ENCODE measurements at places on chromosomes 2 and 18. TPM values are rescaled to one million over a fixed set of nuclear protein-coding genes. Genes with fewer than 3 reads are reported as not detected.

VWA3B gene
- not detected for total RNA-seq

SP100 gene
- total RNA-seq, result 28.6 TPM

COX7A2L gene
- total RNA-seq, result 147 TPM

UGT1A5 gene
- not detected for total RNA-seq

PAPOLG gene
- 9.1 TPM for total RNA-seq

NAT8 gene
- total RNA-seq, result not detected

OSBPL6 gene
- 9.2 TPM for total RNA-seq

LIMS3 gene
- not detected for total RNA-seq

ASB18 gene
- 0.03 TPM for total RNA-seq

RAB27B gene
- total RNA-seq, result 9.0 TPM

ERBB4 gene
- not detected for total RNA-seq

RNU2-63P gene
- not detected for total RNA-seq

MYO7B gene
- 0.29 TPM for total RNA-seq

GKN1 gene
- not detected for total RNA-seq

CXCR1 gene
- not detected for total RNA-seq

ANKRD53 gene
- total RNA-seq, result not detected

VIL1 gene
- 0.24 TPM for total RNA-seq

CACNB4 gene
- 0.15 TPM for total RNA-seq

UGT1A4 gene
- not detected for total RNA-seq

LAMA1 gene
- 0.17 TPM for total RNA-seq

UGT1A8 gene
- 0.07 TPM for total RNA-seq

TFCP2L1 gene
- 6.2 TPM for total RNA-seq

UGT1A10 gene
- 0.49 TPM for total RNA-seq

IL1B gene
- 0.13 TPM for total RNA-seq

CIB4 gene
- total RNA-seq, result 0.50 TPM

DPP4 gene
- total RNA-seq, result 0.69 TPM

KYNU gene
- total RNA-seq, result 276 TPM

KCNG3 gene
- 1.0 TPM for total RNA-seq

RESP18 gene
- not detected for total RNA-seq

PRKAG3 gene
- not detected for total RNA-seq

MRO gene
- 0.47 TPM for total RNA-seq

NPPC gene
- total RNA-seq, result not detected

GCA gene
- total RNA-seq, result 6.4 TPM

SPATA3 gene
- total RNA-seq, result not detected

C2orf80 gene
- total RNA-seq, result not detected

AKAIN1 gene
- not detected for total RNA-seq

CDH2 gene
- 32.4 TPM for total RNA-seq

SDC1 gene
- total RNA-seq, result 208 TPM

DYNAP gene
- not detected for total RNA-seq

CNDP1 gene
- total RNA-seq, result not detected

SERPINB7 gene
- 2.0 TPM for total RNA-seq

CFAP65 gene
- total RNA-seq, result 0.21 TPM

RNPEPL1 gene
- 44.0 TPM for total RNA-seq

ALK gene
- not detected for total RNA-seq

ABCB11 gene
- total RNA-seq, result 0.03 TPM

CRACDL gene
- total RNA-seq, result 3.2 TPM

GPR155 gene
- 0.26 TPM for total RNA-seq

CDH19 gene
- 1.2 TPM for total RNA-seq

PTPRN gene
- 1.7 TPM for total RNA-seq

RTN4 gene
- total RNA-seq, result 527 TPM

ALPG gene
- 0.45 TPM for total RNA-seq

Measured in A549 treated with GW870086 at 1 μM for 4 hours (cell line).